ENCODE measurements at places on chromosomes 11 and 22.

DNA sequence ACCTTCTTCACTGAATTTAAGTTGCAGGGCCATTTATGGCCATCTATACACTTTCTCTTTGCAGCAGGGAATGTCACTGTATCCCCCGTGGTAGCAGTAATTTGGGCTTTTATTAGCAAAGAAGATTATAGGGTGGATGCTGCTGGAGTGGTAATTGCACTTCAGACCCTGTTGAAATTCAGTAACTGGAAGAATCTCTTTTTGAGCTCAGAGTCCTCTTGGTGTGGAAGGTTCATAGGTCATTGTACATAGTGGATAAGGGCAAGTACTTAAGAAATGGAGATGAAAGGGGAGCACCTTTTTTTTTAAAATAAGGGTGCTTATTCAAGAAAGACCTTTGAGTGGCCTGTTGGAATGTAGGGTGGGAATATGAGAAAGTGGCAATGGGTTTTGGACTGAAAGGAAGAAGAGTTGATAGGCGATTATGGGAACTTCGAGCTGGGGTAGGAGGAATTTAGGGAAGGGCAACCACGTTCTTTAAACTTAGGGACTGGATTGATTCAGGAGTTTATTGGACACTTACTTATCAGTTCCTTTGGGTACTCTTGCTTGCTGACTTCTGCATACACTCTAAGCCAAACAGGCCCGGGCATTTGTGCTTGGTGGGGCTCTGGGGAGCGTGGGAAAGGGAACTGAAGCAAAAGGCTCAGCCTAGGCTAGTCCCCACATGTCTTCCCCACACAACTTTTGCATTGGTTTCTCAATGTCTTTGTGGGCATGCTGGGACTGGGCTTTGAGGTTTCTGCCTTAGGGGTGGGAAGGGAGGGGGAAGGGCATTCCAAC, 26.5 kb downstream of the CTNND1 start:
- DNase-seq, result no peak

GRCh38 chr11:67571443-67571842, 12.2 kb upstream of the GSTP1 start:
- DNase-seq, result no peak

DNA sequence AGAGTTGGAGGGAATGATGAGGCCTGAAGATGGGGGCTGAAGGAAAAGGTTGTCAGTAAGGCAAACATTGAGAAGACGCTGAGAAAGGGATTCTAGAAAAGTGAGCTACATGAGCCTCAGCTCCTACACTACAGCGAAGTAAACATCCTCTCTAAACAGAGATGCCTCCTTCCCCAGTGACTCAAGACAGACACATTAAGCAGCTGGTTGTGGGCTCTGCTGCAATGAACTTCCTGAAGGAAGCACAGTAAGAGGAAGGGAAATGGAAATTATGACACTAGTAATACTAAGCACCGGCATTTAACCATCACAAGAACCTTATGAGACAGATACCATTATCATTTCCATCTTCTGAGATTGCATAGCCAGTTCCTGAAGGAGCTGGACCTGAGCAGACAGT, 190.5 kb downstream of the C11orf87 start:
- DNase-seq, result peak; percentile 17

DNA sequence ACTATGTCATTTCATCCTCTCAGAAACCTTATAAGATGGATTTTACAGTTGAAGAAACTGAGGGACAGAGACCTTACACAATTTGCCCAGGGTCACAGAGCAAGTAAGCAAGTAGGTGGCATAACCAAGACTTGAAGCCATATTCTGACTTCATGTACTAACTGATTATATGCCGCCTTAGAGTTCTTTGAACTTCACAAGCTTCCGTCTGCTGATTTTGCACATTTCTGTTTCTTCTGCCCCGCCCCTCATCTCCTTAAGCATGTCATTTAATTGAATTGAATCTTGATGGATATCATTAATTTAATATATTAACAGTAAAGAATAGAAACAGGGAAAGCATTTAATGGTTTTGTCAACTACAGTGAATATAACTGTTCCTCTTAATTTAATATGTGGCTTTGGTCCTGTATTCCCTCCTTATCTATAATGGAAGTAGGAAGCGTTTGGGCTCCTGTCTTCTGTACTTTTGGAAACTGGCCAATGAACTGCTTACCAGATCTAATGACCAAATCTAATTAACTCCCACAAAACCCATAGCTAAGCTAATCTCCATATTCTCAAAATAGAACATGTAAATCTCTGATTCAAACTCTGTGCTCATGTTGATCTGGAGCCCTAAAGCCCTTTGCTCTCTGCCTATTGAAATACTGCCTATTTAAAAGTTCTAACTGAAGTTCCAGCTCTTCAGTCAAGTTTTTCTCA, 30.4 kb downstream of the SIK2 start:
- DNase-seq, result no peak

DNA sequence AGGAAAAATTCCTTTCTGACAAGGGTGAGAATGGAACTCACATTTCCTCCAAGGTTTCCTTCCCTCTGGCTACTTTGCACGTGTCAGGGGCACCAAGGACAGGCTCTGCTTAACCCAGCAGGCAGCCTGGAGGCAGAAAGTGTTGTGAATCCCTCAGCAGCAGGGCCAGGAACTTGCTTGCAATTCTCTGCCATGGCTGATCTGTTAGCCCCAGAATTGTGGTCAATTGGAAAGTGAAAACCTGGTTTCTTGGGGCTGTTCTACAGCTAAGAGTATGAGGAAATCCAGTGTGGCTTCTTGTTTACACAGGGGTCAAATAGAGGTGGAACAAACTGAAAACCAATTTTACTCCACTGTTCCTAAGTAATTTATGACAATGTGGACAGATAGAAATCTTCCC, 38.3 kb upstream of the CEP295 start:
- no peak for DNase-seq

GRCh38 chr11:81477277-81477676, 1256.4 kb downstream of the FAM181B start:
- no peak for DNase-seq

- DNase-seq, result no peak
Observed at GRCh38 chr22:29204455-29205183, 1.1 kb upstream of the EMID1 start.

- no peak for DNase-seq
Observed at GRCh38 chr11:87020336-87020735, 17.4 kb upstream of the TMEM135 start.

DNA sequence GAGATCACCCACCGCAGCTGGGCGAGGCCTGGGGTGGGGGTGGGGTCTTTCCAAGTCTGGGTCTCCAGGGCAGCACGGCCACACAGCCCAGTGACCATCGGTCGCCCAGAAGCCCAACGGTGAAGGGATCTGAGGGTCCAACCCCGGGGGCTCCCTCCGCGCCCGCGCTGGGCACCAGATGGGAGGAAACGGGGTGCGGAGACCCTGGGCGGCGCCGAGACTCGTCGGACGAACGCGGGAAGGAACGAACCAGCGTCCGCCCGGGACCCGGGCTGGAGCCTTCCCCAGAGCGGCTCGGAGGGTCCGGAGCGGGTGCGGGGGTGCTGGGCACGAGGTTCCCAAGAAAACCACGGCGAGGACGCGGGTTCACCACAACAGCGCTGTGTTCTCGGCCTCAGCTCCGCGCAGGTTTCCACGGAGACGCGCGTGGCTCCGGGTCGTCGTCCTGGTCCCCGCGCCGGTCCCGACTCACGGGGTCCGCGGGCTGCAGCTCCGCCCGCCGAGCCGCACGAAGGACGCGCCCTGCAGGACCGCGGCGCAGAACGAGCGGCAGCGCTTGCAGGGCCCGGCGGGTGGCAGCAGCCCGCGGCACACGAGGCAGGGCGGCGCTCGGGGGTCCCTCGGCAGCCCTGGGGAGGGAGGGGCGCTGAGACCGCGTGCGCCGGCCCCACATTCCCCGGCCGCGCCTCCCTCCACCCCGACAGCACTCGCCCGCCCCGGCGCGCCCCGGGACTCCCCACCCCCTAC, 2.3 kb upstream of the IL17REL start:
- DNase-seq, result no peak

DNA sequence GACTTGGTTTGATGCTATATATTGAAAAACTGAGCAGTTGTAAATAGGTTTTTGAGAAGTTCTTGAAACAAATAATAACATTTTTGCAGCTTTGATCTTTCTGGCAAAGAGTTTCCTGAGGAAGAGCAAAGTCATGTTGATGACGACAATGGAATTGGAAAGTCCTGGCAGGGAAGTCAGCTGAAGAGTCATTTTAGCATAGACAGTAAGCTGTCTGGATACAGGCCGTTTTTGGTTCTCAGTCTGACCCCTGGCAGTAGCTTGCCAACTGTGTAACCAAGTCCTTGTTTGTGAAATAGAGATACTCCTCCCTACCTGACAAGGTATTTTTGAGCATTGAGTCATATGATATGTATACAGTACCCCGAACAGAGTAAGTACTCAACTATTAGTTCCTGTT, 193.3 kb downstream of the C11orf91 start:
- peak; percentile 13 for DNase-seq

- DNase-seq, result peak; percentile 65
Observed at GRCh38 chr11:111422494-111423249, 43.6 kb upstream of the POU2AF1 start.

DNA sequence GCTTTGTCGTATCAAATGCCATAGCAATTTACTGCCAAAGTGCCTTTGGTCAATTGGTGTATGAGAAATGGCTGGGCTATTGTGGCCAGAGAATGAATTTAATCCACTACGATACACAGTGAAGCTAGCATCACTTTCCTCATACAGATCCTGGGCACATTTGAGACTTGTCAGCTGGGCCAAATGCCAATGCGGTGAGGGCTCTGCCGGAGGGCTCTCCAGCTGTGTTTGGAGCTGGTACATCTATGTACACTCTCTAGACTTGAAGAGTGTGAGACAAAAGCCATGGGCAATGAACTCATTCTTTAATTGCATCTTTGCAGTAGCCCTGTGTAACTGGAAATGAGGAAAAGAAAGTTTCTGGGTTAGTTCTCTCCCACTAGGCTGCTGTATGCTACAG, 1052.9 kb downstream of the NTM start:
- no peak for DNase-seq

- DNase-seq, result no peak
Observed at GRCh38 chr11:70251659-70252321, 18.7 kb upstream of the PPFIA1 start.

- no peak for DNase-seq
Observed at GRCh38 chr11:119626871-119627270, 102.1 kb downstream of the NECTIN1 start.

DNA sequence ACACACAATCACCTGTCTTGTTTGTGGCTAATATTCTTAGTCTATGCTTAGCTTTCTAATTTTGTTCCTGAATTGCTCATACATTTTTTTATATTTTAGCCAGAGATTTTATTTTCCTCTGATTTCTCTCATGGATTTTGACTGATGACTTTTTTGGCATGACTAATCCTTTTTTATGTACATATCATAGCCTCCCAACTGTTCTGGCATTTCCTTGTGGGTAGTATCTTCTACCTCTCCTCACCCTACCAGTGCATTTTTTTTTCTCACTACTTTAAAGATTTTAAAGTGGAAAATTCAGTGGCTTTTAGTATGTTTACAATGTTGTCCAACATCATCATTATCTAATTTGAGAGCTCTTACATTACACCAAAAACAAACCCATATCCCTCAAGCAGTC, 84.4 kb upstream of the TENM4 start:
- peak; percentile 21 for DNase-seq

DNA sequence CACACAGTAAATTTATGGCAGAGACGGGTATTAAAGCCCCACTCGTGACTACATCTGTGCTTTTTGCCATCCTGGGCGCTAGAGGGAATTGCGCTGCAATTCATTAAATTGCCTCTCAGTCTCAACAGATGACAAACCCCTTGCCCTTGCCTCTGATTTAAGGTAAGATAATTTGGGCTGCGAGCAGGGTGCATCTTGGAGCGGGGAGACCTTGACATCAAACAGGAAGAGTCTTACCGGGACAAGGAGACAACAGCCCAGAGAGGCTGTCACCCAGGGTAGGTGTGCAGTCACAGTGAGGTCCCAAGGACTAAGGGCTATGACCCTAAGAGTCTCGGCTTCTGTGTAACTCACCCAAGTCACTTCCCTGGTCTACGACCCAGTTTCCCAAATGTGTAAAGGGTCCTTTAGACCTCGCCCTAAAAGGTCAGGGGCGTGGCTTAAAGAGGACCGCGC, 449 bp upstream of the TOM1 start:
- DNase-seq, result no peak

DNA sequence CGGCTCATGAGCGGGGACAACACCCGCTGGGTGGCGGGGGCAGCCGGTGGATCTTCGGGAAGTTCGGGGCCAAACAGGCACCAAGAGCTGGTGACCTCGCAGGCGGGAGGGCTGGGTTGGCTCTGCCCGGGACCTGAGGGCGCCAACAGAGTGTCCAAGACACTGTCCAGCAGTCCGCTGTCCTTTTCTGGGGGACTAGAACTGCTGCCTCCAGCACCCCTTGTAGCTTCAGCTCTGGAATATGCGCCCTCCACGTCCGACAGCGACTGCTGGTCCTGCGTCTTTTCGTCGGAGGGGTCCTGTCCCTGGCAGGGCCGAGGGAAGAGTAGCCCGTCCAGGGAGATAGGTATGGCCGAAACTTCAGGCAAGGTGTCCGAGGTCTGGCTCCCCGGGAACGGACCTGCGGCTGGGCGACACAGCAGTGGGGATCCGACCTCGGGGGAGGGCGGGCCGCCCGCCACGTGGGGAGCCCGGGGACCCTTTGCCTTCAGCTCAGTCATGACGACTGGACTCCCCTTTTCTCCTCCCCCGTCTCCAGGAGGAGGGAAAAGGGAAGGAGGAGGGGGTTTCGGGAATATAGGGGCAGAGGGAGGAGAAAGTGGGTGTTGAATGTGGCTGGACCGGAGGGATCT, 926 bp downstream of the PGR start:
- DNase-seq, result no peak

GRCh38 chr11:76825726-76826396, 34.9 kb upstream of the ACER3 start:
- DNase-seq, result peak; percentile 21

DNA sequence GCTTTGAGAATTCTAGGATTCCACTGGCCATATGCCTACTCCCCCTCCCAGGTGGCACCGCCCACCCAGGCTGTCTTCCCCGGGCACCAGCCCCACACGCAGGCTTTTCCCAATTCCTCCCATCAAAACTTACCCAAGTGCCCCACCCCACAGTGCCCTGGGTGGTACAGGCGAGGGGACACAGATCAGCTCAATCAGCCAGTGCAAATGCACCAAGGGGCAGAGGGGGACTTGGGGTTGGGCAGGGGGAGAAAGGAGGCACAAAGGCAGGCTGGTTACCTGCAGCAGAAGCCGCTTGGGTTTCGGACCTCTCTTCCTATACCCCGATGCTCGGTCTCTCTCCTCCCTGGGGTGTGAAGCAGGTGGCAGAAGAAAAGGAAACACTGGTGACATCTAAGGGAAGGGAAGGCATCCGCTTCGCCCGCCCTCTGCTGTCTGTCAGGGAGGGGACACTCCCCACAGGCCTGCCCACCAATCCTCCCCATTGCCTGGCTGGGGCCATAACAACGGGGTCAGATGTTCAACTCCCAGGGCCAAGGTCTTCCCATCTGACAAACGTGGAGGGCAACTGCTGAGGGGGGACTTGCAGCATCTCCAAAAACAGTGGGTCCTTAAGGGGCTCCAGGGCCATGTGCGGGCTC, 14.0 kb downstream of the CBX7 start:
- no peak for DNase-seq

- DNase-seq, result no peak
Observed at GRCh38 chr11:77611921-77612320, 22.2 kb downstream of the AQP11 start.
